Stimulated activated CD8-positive, alpha-beta memory T cell treated with anti-CD3 and anti-CD28 coated beads, Interleukin-4, amount 100 ng/mL, for 1 hour (primary cell): ENCODE measurements at places on chromosomes 5 and 9.

DNA sequence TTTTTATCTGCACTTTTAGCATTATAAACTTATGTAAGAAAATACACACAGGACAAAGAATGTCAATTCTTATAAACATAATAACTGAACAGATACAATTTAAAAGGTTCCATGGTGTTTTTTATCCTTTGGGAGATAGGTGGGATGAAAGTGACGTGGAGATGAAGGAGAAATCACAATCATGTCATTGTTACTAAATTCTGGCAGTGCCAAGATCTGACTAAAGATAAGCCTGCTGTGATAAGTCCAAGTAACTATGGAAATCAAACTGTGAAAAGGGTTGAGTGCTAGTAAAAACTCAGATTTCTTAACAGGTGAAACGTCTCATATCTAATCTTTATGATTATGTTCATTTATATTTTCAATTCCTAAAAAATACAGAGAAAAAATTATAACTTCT is 11.1 kb downstream of the LEAP2 start:
- DNase-seq, result no peak

GRCh38 chr9:116303270-116303669 is 149.7 kb downstream of the PAPPA start:
- DNase-seq, result no peak

GRCh38 chr9:101226161-101226560 is 158.6 kb downstream of the BAAT start:
- DNase-seq, result no peak

DNA sequence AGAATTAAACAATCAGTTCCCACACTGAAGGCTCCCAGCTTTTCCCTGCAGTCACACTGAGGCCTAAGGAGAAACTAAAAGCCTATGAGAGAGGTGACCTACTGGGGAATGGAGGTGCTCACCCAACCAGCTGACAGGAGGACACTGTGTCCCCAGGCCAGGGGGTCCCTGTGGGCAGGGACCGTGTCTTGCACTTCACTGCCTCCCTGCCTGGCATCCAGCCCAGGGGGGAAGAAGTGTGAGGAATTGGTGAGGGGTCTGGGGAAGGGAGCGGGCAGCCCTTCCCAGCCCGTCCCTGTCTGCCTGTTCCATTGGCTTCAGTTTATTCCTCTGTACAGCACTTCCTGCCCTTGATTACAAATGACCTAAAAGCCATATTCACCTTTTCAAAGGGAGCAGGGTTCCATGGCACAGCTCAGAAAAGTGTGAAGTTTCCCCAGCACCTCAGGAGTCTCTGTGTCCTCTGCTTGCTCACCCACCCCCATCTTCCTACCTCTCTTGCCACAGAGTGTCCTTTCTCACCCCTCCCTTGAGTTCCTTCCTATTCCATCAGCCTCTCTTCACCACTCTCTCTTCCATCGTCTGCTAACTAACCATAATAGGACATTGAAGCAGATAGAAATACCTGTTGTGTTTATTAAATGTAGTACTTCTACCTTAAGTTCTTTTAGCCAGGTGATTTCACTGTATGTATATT is 12.9 kb downstream of the OTULINL start:
- no peak for DNase-seq

DNA sequence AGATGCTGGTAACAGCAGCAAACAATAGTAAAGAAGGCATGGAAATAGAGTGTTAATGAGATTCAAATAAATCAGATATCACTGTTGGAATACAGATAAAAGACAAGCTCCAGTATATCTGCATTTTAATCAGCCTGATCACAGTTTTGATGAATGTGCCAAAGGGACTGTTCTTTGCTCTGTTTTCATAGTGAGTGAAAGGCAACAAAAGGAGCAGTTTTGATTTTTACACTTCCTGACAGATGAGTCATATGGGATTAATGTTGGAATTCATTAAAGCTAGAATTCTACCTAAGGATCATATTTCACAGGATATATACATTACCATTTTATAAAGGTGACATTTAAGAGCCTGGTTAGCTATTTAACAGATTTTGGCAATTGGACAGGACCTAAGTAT is 743.3 kb upstream of the PTPRD start:
- no peak for DNase-seq

- no peak for DNase-seq
These were observed 35.1 kb upstream of the ADRB2 start for GRCh38 chr5:148791334-148791667.

DNA sequence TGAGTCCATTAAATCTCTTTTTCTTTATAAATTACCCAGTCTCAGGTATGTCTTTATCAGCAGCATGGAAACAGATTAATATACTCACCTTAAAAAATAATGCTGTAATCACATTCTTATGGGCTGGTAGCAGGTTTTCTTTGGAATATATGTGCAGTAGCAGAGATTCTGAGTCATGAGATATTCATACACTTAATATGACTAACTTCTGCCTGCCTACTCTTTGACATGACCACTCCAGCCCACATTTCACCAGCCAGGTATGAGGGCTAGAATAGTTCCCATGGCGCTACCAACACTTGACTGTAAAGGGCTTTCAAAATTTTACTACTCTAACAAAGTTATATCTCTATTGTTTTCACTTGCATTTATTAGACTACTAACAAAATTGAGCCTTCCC is 74.1 kb upstream of the GHR start:
- DNase-seq, result no peak

GRCh38 chr5:81207009-81207408 is 26.1 kb upstream of the CKMT2 start:
- DNase-seq, result no peak

DNA sequence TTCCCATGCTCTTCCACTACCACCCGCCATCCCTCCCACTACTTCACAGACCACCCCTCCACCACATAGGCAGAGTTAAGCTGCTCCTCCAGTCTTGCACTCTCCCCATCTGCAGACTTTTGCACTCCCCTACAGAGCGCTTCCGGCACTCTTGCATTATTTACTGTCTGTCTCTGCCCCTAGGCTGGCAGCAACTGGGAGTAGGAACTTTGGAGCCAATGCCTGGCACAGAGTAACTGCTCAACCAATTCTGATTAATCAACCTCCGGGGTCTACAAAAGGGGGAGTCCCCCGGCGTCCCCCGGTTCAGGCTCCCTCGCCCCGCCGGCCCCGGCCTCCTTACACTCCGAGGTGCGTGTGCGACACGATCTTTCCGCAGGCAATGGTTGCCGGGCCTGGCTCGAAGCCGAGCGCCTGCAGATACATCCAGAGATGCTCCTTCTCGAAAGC is 498 bp downstream of the HAUS6 start:
- DNase-seq, result no peak

DNA sequence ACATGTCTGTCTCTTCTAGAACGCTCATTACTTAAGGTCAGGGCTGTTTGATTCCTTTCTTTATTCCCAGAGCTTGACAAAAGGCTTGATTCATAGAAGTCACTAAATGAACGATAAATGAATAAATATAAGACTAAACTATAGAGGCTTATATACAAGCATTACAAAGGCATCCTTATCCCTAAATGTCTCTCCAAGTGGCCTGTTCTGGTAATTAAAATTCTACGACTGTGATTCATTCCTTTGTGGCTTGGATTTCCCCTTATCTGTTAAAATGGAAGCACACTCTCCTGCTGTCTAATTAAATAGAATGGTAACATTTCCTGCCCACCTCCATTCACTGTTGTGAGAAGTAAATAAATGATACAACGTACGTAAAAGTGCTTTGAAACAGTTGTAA is 49.5 kb downstream of the C7 start:
- no peak for DNase-seq

DNA sequence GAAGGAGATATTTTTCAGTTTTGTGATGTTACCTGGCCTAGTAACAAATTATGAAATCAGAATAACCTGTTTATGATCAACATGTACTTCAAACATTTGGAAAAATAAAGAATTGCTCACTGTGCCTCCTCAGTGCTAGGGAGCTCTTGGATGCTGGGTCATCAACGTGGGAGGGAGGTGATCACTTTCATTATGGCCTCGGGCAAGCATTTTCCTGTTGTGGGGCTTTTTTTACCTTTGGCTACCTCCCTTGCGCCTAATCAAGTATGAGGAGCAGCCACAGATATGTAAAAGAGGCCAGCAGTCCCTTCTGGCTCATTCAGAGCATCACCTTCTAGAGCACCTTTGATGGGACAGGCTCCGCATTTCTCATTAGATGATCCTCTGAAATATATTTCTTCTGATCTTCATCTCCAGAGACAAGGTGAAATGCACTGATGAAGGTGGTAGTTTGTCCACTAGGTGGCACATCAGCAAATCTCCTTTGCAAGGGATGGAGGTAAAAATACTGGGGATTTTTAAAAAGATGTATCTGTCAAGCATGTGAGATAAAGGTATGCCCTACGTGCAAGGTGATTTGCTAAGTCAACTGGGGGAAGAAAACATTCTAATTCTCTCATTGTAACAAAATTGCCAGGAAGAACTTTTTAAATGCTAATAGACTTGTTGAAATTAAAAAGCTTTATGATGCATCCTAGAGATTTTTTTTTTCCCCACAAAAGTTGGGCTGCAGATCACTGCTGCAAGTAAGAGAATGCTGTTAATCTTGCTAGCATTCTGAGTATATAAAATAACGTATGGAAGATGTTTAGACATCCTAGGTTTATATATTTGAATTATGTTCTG is 218.2 kb downstream of the MAST4 start:
- DNase-seq, result no peak

- no peak for DNase-seq
These were observed 87.2 kb downstream of the ARHGAP26 start for GRCh38 chr5:142857405-142857804.

GRCh38 chr9:120926397-120926928 is at the start of gene TRAF1:
TRAF1 (minus strand) TSS chr9:120926796; CDS start chr9:120926075, 721 bp downstream.
- no peak for DNase-seq

GRCh38 chr5:107296572-107296971 is 374.2 kb downstream of the EFNA5 start:
- no peak for DNase-seq

GRCh38 chr5:135417083-135417482 is 18.1 kb upstream of the MACROH2A1 start:
- DNase-seq, result no peak

DNA sequence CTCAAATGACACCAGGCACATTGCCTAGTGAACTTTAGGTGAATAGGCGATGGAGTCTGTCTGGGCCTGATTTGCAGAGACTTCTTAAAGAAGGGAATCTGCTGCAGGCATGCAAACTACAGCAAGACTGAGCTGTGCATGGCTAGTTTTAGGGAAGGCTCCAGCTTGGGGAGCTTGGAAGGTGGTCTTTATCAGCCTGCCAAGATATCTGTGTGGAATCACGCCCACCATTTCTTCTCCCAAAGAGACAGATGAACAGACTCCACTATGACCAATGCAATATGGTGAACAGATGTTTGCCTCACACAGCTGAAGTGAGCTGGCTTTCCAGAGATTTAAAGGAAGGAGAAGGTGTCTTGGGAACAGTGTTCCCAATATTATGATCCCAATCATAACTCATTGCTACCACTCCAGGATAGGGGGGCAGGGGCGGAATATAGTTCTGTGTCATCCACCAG is 129.0 kb upstream of the HMHB1 start:
- no peak for DNase-seq

DNA sequence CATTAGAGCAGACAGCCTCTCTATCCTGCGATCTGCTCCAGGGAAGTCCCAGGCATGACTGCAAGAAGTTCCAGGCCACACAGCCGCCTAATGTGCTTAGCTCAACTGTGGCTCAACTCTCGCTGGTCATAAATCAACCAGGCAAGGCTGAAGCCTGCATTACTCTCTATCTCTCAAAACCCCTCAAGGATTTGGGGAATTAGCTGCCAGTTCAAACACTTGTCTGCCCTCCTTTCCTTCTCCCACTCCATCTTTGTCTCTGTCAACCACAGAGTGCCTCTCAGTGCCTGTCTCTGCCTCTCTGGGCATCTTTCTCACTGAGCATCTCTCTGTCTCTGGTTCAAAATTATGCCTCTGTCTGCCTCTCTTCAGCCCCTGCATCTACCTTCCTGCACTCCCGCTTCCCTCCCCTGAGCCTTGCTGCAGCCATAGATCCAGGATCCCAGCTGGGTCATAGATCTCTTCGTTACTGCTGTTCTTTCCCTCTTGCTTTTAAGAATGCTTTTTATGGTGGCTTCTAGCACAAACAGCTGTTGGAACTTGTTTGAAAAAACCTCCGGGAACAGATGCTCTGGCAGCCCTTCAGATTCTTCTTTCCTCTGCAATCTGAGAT is 27.9 kb upstream of the GALNT10 start:
- DNase-seq, result no peak

GRCh38 chr9:130053109-130053503 is 600 bp upstream of the GPR107 start:
- no peak for DNase-seq

- no peak for DNase-seq
These were observed 9.6 kb upstream of the NSD1 start for GRCh38 chr5:177123789-177124485.

GRCh38 chr9:133685653-133686609 is 49.8 kb downstream of the DBH start:
- DNase-seq, result no peak

- no peak for DNase-seq
These were observed 28.8 kb downstream of the SLC25A25 start for GRCh38 chr9:128096616-128097536.

DNA sequence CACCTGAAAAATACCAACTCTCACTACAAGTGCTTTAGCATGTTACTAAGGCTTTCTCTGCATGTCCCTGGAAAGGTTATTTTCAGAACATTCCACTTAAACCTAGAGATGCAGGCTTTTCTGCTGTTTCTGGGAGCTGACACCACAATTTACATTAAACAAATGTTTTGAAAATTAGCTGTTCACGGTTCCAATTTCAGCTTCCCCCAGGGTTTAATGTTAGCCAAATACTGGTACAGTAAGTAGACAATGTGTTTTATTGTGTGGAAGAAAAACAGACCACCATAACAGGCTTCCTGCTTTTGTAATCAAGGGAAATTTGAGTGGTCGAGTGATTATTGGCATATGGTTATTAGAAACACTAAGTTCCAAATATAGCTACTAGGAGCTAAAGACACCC is 32.0 kb downstream of the MACROH2A1 start:
- no peak for DNase-seq

- no peak for DNase-seq
These were observed 19.2 kb downstream of the TEX53 start for GRCh38 chr9:114638404-114638803.

DNA sequence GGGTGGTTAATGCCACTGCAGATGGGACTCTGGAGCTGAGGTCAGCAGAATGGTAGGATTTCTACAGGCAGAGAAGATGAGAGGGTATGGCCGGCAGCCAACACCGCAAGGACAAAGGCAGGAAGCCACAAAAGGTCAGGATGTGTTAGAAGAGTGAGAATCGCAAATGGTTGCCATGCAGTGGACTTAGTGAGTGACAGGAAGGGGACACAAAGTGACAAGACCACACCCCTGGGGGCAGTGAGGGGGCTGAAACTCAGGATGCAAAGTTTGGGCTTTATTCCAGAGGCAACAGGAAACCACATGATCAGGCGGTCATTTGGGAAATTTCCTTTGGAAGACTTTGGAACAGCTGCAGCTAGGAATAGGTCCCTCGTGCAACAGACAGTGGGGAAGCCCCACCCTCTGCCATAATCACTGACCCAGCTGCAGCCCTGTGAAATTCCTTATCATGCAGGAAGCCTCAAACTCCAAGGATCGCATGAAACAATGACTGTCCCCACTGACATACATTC is 14.2 kb upstream of the CCDC180 start:
- DNase-seq, result no peak

- no peak for DNase-seq
These were observed 149.6 kb downstream of the TTLL11 start for GRCh38 chr9:121943463-121943862.
